ENCODE measurements at places on chromosomes 1 and 21. TPM values are rescaled to one million over a fixed set of nuclear protein-coding genes. Genes with fewer than 3 reads are reported as not detected.

- DNase-seq = no peak
- no peak overlapping the region for H3K4me3 ChIP-seq
- H3K27me3 ChIP-seq = no peaks in the 10 kb centered on the region
Observed at GRCh38 chr1:27650171-27650538, 15.2 kb upstream of the FGR start.

GRCh38 chr1:116218922-116219321 lies 107.7 kb downstream of the MAB21L3 start:
- H3K4me3 ChIP-seq = no peak overlapping the region
- DNase-seq = peak; percentile 10
- H3K36me3 ChIP-seq = no peaks in the 10 kb centered on the region
- no peak overlapping the region for H3K27ac ChIP-seq
- H3K27me3 ChIP-seq = no peaks in the 10 kb centered on the region

The S100A7A gene
- not detected for total RNA-seq

The EFNA1 gene
- 133 TPM for total RNA-seq

GRCh38 chr1:21779613-21780521 lies 3.1 kb downstream of the USP48 start:
- H3K4me3 ChIP-seq = no peak overlapping the region
- H3K27me3 ChIP-seq = no peaks in the 10 kb centered on the region
- no peaks in the 10 kb centered on the region for H3K4me1 ChIP-seq
- no peaks in the 10 kb centered on the region for H3K36me3 ChIP-seq

GRCh38 chr1:103145449-103145848 lies 37.1 kb upstream of the COL11A1 start:
- no peaks in the 10 kb centered on the region for H3K36me3 ChIP-seq
- no peaks in the 10 kb centered on the region for H3K4me1 ChIP-seq
- H3K4me3 ChIP-seq = no peak overlapping the region
- H3K27ac ChIP-seq = no peak overlapping the region
- peak; percentile 17 for DNase-seq
- no peaks in the 10 kb centered on the region for H3K27me3 ChIP-seq

DNA sequence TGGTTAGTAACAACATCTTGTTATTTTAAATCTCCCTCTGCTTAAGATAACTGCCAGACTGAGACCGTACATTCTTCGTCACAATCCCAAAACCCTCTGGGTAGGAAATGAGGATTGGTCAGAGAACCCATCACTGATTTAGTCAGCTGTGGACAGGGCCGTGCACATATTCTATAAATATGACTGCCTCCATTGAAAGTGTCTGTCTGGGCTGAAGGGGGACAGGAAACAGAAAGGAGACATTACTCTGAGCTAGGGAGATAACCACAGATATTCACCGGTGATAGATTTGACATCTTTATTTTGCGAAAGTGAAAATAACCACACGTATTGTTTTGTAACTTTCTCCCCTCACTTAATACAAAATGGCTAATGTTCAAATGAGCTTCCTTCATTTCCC lies 36.9 kb upstream of the ST6GALNAC5 start:
- H3K4me3 ChIP-seq = no peak overlapping the region
- H3K4me1 ChIP-seq = no peaks in the 10 kb centered on the region
- no peaks in the 10 kb centered on the region for H3K36me3 ChIP-seq
- no peaks in the 10 kb centered on the region for H3K27me3 ChIP-seq

The AMY1C gene
- total RNA-seq = not detected

The PAQR6 gene
- 4.2 TPM for total RNA-seq

GRCh38 chr1:164619006-164619784 lies 60.2 kb downstream of the PBX1 start:
- peaks cover 20% of the 10 kb centered on the region for H3K4me1 ChIP-seq
- no peaks in the 10 kb centered on the region for H3K36me3 ChIP-seq
- no peaks in the 10 kb centered on the region for H3K27me3 ChIP-seq
- DNase-seq = no peak

- H3K27me3 ChIP-seq = no peaks in the 10 kb centered on the region
- H3K4me1 ChIP-seq = no peaks in the 10 kb centered on the region
- no peaks in the 10 kb centered on the region for H3K36me3 ChIP-seq
- no peak for DNase-seq
- H3K27ac ChIP-seq = no peak overlapping the region
- no peak overlapping the region for H3K4me3 ChIP-seq
Observed at GRCh38 chr1:72535470-72535869, 253.1 kb upstream of the NEGR1 start.

DNA sequence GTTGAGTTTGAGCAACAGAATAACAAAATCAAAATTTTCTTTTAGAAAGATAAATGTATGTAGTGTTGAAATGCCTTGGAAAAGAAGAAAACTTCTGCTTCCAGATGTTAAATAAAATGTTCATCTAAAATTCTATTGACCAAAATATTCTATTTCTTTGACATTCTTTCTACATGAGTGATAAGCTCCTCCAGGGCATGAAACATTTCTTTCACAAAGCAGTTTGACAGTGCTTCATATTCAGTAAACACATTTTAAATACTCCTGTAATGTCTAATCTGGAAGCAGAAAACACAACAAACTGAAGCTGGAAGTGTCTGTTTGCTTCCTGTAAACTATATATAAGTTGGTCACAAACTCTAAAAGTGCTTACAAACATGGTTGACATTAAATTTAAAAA lies 61.5 kb downstream of the RGS21 start:
- no peak for DNase-seq
- H3K4me1 ChIP-seq = no peaks in the 10 kb centered on the region
- no peak overlapping the region for H3K27ac ChIP-seq
- no peak overlapping the region for H3K4me3 ChIP-seq
- H3K27me3 ChIP-seq = no peaks in the 10 kb centered on the region
- H3K36me3 ChIP-seq = no peaks in the 10 kb centered on the region

The C1orf53 gene
- total RNA-seq = 8.4 TPM

DNA sequence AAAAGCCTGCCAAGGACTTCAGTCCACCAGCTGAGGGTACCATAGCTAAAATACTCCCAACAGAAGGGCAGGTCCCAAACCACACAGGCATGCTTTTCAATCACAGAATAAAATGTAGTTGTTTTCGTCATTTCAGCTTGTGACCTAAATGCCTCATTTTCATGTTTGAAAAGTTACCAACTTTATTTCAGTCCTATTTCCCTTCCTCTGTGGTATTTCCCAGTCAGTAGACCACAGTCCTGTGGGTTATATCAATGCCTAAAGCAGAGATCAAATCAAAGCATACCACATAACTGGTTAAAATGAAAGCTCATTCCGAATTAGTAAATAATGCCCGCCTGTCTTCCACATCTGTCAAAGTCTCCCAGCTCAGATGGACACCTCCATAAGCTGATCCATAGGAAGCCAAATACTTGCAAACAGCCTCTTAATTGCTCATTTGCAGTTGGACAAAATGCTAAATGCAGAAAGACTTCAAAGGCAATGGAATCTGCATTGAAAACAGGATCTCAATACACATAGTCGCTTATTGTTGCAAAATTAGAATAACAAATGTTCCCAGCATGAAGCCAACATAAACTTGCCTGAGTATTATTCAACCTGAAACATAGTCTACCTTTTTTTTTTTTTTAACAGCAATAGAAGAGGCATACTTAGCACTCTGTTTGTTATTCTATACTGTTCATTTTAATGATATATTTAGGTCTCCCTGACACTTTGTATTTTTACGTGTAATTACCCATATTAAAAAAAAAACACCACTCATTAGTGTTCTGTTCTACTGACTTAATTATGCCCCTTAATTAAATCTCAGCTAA lies 53.9 kb downstream of the NR5A2 start:
- peaks cover 10% of the 10 kb centered on the region for H3K27me3 ChIP-seq
- no peaks in the 10 kb centered on the region for H3K4me1 ChIP-seq
- DNase-seq = no peak
- no peak overlapping the region for H3K4me3 ChIP-seq
- H3K36me3 ChIP-seq = no peaks in the 10 kb centered on the region

- no peak for DNase-seq
- H3K4me3 ChIP-seq = no peak overlapping the region
- H3K36me3 ChIP-seq = peaks cover 27% of the 10 kb centered on the region
Observed at GRCh38 chr21:34520764-34521508, 8.9 kb upstream of the KCNE1 start.

- no peaks in the 10 kb centered on the region for H3K4me1 ChIP-seq
- H3K4me3 ChIP-seq = no peak overlapping the region
- H3K27me3 ChIP-seq = no peaks in the 10 kb centered on the region
- H3K27ac ChIP-seq = no peak overlapping the region
Observed at GRCh38 chr1:2604844-2605508, 18.4 kb downstream of the PRXL2B start.

DNA sequence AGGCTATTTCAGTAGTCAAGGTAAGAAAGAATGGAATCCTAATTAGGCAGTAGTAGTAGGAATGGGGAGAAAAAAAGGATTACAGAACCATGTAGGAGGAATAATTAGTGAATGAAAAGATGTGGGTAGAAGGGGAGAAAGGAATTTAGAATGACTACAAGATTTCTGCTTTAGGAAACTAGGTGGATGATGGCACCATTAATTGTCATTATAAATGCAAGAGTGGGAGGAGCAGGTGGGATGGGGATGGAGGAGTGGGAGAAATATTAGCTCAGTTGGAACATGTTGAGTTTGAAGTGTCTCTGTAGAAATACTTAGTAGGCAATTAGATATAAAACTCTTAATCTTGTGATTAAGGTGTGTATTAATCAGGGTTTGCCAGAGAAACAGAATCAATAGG lies 50.0 kb upstream of the C21orf91 start:
- no peak overlapping the region for H3K27ac ChIP-seq
- no peaks in the 10 kb centered on the region for H3K27me3 ChIP-seq
- no peak overlapping the region for H3K4me3 ChIP-seq
- DNase-seq = no peak
- no peaks in the 10 kb centered on the region for H3K36me3 ChIP-seq
- H3K4me1 ChIP-seq = no peaks in the 10 kb centered on the region

The DIRAS3 gene
- total RNA-seq = 8.8 TPM

The PM20D1 gene
- 0.69 TPM for total RNA-seq

DNA sequence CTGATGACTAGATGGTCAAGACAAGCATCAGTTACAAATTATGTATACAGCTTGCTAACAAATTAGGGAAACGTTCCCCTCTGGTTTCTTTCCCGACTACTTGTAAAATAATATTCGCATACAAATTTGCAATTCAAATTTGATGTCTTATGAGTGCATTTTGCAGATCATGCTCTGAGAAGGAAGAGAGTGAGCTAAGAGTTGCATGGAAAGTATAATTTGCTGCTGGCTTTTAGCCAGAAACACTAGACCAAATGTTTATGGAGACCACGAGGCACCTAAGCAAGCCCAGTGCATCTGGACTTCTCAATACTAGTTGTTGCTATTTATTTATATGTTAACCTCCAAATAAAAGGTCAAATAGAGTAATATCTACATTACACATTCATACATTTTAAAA lies 216.0 kb downstream of the SMYD3 start:
- no peak for DNase-seq
- H3K36me3 ChIP-seq = no peaks in the 10 kb centered on the region
- H3K4me1 ChIP-seq = no peaks in the 10 kb centered on the region
- H3K27me3 ChIP-seq = no peaks in the 10 kb centered on the region
- H3K4me3 ChIP-seq = no peak overlapping the region

GRCh38 chr1:83802023-83802422 lies 196.9 kb downstream of the TTLL7 start:
- H3K27ac ChIP-seq = no peak overlapping the region
- H3K27me3 ChIP-seq = no peaks in the 10 kb centered on the region
- H3K4me3 ChIP-seq = no peak overlapping the region
- H3K4me1 ChIP-seq = peaks cover 5% of the 10 kb centered on the region
- no peak for DNase-seq

DNA sequence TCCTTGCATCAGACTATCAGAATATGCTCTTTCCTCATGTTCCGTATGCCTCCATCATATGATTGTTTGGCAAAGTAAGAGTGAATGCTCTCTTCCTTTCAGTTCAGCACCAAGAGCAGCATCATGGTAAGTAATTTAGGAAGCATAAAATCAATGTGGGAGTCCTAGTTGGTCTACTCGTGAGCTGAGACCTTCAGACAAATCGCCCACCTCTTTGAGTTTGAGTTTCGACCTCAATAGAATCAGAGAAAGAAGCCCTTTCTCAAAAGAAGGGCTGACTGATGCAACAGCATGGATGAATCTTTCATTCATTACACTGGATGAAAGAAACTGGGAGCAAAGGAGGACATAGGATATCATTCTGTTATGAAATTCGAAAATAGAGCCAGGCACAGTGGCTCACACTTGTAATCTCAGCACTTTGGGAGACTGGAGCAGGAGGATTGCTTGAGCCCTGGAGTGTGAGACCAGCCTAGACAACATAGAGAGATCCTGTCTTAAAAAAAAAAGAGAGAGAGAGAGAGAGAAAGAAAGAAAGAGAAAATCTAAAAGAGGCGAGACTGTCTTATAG lies 112.5 kb downstream of the ZC3H11B start:
- no peaks in the 10 kb centered on the region for H3K4me1 ChIP-seq
- no peak overlapping the region for H3K27ac ChIP-seq

DNA sequence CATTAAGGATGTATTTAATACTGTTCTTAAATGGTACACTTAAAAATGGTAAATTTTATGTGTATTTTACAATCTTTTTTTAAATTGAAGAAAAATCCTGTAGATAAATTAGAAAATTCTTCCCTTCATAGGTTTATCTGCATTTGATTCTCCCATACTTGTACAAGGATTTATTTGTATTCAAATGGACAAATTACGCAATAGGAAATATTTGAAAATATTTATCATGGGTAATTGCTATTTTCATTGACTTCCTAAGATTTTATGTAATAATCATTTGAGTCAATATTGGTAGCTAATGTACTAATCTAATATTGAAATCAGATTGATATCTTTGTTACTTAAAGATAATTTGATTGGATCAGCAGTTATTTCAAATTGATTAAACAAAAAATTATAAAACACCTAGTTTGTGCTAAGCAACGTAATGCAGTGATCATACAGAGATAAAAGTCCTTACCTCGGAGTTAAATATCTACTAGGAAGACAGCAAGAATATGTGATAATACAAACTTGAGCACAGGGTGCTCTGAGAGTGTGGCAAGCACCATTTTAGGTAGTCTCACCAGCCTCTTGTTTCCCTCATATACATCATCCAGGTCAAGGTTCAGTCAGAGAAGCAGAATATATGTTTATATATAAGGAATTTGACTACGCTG lies 11.3 kb upstream of the C1orf162 start:
- no peak overlapping the region for H3K27ac ChIP-seq
- no peaks in the 10 kb centered on the region for H3K27me3 ChIP-seq
- H3K36me3 ChIP-seq = peaks cover 4% of the 10 kb centered on the region

- no peak for DNase-seq
- no peak overlapping the region for H3K27ac ChIP-seq
- H3K4me1 ChIP-seq = peaks cover 2% of the 10 kb centered on the region
- H3K4me3 ChIP-seq = no peak overlapping the region
Observed at GRCh38 chr1:181169281-181169865, 80.9 kb downstream of the IER5 start.

The ZNF697 gene
- 8.3 TPM for total RNA-seq

DNA sequence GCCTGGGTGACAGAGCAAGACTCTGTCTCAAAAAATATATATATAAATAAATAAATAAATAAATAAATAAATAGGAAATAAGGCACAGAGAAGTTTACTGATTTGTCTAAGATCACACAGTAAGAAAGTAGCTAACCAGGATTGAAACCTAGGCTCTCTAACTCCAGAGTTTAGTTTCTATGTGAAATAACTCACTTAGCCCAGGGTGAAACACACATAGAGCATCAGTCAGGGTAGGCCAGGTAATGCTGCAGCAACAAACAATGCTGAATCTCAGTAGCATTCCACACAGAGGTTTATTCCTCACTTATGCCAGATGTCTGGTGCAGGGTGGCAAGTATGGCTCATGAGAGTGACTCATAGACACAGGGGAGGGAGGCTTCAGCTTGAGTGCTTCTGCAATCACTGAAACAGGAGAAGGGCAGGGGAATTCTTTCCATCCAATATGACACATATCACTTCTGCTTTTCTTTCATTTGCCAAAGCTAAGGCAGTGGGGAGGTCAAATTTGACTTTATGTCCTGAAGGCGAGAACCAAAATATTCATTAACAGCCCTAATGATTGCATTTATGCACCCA lies 37.1 kb upstream of the KANK4 start:
- no peaks in the 10 kb centered on the region for H3K4me1 ChIP-seq
- H3K36me3 ChIP-seq = no peaks in the 10 kb centered on the region
- no peak overlapping the region for H3K4me3 ChIP-seq
- no peaks in the 10 kb centered on the region for H3K27me3 ChIP-seq
- H3K27ac ChIP-seq = no peak overlapping the region
- DNase-seq = no peak
